ENCODE measurements at places on chromosomes 2 and 18.

GRCh38 chr2:204452464-204453023 lies 92.7 kb upstream of the PARD3B start:
- DNase-seq: peak; percentile 56

GRCh38 chr2:171432206-171432968 lies 1.4 kb downstream of the METTL8 start:
- DNase-seq: no peak

- no peak for DNase-seq
These were observed 18.6 kb downstream of the CYP27C1 start for GRCh38 chr2:127201452-127201851.

DNA sequence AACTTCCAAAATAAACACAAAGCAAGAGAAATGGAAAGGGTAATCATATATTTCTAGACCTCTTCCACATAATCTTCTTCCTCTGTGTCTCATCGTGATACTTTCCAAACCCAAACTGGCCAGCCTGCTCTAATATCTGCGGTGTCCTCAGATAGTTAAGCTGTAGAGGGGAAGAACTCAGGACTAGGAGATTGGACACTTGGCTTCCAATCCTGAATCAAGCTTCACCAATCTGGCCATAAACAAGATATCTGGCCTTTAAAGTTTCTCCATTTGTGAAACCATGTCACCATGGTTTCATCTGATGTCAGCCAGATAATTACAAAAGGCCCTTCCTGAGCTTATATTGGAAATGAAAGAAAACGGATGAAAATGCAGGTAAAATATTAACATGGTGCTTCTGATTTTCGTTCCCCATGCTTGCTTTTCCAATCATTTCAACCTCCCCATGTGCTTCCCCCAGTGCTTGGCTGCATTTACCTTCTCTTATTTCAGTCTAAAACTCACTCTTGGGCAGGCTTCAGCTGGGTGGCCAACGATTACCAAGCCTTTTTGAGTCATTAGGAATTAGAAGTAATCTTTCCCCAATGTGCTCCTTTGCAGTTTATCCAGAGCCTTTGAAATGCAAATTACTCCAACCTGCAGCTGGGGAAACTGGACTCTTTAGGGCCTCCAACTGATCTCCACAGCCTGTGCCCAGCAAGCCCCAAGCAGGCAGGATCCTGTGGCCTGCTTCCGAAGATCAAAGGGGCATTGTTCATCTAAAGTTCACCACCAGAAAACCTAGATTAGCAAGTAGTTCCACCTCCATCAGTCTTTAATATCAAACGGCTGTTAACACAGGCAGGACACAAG lies 44.5 kb upstream of the MYCN start:
- no peak for DNase-seq

- DNase-seq: peak; percentile 46
These were observed at the start of gene GREB1L for GRCh38 chr18:21242141-21242779. Gene GREB1L, plus strand, starts transcription at chr18:21242232. Its CDS starts 141,287 bp downstream, at chr18:21383519.

GRCh38 chr2:105990624-105991023 lies 203.5 kb downstream of the UXS1 start:
- DNase-seq: no peak

GRCh38 chr2:68909793-68910674 lies 38.8 kb upstream of the BMP10 start:
- peak; percentile 78 for DNase-seq

GRCh38 chr2:63899639-63900038 lies 57.9 kb downstream of the UGP2 start:
- no peak for DNase-seq

DNA sequence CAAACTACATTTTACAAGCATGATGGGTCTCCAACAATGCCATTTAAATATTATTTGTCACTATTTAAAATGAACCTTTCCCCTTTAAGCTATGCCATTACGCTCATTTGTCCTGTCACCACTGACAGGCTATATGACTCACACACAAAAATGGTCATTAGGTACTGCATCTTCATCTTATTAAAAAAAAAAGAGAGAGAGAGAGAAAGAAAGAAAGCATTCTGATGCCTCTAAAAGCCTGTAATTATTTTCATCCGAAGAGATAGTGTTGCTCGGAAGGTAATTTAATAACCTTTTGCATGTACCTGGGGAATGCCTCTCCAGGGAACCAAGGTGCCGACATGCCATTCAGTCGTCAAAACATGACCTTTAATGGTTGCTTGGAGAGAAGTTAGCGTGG lies 226.7 kb downstream of the ARHGAP15 start:
- no peak for DNase-seq

GRCh38 chr2:237694415-237695194 lies 67.2 kb downstream of the LRRFIP1 start:
- DNase-seq: no peak

DNA sequence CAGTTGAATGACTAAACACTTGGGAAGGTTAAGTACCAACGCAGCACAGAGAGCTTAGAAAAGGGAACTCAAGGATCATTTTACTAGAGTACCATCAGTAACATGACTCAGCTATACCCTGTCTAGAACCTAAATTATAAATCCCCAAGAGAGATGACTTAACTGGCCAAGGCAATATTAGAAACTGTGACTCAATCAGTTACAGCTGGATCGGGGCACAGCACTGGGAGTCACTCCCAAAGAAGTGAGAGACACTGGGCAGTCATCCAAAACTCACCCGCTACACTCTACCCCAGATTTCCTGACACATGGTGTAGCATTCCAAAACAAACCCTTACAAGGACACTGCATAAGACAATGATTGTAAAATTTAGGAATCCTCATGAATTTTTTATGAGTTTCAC lies 17.7 kb downstream of the IWS1 start:
- peak; percentile 86 for DNase-seq

DNA sequence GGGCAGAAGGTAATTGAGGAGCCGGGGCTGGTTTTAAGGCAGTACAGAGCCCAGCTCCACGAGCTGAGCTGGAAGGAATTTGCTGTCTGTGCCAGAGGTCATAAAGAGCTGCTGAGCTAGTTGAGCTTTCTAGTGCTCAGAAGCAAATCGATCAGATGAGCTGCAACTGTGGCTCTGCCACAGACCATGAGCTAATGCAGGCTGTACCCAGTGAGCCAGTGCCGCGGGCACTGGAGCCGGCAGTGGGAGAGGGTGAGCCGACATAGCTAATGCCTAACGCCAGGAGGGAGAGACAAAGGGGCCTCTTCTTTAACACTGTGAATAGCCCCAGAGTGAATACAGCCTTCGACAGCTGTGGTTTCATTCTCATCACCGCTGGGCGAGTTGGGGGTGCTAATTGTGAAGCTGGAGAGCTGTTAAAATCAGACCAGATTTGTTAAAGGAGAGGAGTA lies 410.1 kb upstream of the TCF4 start:
- DNase-seq: no peak

DNA sequence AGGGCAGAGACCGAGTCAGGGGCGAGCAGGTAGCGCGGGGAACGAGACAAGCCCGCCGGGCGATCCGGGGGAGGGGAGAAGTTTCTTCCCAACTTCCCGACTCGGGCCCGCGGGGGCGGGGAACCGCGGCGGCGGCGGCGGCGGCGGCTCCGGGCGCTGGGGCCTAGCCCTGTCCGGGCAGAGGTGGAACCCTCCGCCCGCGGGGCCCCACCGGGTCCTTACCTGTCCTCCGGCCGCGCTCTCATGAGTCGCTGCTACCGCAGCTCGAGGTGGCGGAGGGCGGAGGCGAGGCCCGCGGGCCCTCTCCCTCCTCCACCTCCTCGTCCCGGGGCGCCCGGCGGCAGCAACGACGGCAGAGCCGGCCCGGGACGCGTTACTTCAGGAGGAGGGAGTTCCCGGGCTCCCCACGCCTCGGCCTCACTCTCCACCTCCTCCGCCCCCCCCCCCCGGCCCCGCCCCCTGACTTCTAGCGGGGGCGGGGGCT lies at the start of gene YES1:
Gene YES1 (minus strand): TSS at position 351 of the 484 bp plus-strand sequence. CDS start 55,415 bp downstream, outside the sequence.
- DNase-seq: no peak

GRCh38 chr2:99878581-99879350 lies 263.6 kb downstream of the AFF3 start:
- peak; percentile 36 for DNase-seq

GRCh38 chr2:110157153-110157793 lies 41.7 kb upstream of the MALL start:
- peak; percentile 67 for DNase-seq

DNA sequence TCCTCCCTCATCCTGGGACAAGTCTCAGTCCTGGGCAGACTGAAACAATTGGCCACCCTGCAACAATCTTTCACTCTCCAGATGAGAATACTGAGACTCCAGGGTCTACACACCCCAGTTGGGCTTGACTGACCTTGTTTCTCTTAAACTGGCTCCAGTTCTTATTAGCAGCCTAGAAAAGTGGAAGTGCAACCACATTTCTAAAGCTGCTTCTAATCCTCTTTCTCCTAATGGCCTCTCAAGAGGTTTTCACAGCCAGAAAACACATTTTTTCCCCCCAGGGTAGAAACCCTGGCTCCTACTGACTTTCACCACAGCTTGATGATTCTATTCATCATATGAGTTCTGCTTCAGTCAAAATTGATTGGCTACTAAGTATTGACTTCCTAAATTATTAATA lies 45.8 kb downstream of the SLC4A5 start:
- no peak for DNase-seq

- DNase-seq: no peak
These were observed 615.9 kb upstream of the GCFC2 start for GRCh38 chr2:76326636-76327035.

DNA sequence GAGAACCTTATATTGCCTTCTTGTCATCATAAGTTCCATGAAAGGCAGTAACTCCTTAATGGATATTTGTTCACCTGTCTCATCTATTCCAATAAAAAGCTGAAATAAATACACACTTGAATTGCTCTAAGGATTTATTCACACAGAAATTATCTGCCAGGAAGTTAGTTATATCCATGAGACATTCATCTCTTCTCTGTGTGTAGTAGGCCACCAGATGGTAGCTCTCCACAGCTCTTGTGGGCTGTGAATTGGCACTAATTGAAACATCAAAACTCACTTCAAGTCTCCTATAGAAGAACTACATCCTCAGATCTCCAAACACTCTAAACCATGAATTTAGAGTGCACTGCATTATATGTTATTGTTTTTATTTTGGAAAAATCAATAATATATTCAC lies 189.6 kb downstream of the DSC3 start:
- DNase-seq: no peak

Measured in NCI-H460 (cell line).